GM19239 (cell line): ENCODE measurements at places on chromosomes 7 and 10.
A peak's percentile ranks its signal among the peaks of the same experiment; 100 is the strongest.

DNA sequence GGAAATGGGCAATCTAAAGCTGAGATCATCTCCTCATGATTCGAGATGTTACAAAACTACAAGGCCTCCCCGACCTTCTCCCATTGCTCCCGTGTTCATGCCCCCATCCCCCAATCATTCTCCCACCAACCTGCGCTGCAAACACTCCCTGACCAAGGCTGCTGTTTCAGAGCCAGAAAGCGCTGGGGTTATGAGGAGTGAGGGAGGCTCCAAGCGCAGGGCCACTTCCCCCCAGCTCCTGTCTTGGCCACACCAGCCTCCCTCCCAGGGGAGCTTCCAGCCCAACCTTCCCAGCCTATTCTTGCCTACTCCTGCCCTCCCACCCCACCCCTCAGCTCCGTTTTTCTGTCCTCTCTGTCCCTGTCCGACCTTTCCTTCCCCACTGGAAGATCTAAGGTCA lies 14.7 kb upstream of the NODAL start:
- DNase-seq: no peak

DNA sequence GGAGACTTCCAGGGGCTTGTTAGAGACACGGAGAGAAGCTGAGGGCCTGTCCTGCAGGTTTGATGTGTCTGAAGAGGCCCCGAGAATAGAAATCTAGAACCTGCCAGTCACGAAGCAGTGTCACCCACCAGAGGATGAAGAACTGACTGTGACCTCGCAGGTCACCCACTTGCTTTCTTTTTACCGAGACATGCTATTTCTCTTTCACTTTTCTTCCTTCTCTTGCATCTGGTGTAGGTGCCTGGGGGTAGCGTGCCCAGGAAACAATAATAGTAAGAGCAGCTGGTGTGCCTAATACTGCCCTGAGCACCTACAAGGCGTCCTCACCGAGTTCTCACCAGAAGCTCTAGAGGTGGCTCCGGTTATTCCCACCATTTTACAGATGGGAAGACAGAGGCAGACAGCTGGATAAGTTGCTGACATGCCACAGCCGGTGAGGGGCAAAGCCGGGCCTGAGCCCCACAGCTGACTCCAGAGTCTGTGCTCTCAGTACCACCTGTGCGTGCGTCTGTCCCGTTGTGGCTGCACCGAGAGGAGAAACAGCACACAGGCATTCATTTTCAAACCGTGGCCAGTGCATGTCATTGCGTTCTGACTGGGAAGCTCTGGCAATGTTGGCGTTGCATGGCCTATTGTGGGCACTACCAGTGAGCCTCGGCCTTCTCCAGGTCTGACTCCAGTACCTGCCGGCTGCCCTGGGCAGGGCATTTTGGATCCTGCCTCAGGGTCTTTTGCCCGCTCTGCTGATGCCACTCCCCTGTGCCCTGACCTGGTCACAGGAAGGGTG lies 7.8 kb downstream of the CHST3 start:
- DNase-seq: no peak

DNA sequence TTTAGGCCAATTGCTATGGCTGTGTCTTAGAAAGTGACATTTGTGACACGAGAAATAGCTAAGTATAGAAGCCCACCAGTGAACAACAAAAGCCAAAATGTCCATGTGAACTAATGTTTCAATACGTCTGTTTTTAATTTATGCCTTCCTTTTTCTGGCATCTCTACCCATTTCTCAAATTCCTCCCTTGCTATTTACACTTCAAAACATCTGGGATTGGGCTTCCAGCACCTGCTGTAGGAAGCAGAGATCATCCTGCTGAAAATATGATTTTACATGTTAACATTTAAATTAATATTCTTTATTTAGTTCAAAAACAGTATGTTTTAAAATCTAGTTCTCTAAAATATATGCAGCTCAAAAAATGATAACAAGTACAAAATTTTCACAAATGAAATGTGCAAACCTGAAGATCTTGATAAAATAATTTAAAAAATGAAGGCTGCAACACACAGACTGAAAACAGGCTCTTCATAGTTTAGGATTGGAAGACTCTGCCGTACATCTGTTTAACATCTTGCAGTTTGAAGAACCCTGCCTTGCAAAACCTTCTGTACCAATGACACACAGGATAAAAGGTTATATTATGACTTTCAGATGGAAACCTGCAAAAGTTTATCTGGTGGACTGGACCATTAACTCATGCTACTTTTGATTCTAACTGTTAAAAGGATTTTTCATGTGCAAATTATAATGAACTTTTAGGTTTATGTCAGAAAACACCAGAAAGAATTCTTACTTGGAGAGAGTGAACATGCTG lies 408.4 kb downstream of the SUGCT start:
- DNase-seq: no peak

DNA sequence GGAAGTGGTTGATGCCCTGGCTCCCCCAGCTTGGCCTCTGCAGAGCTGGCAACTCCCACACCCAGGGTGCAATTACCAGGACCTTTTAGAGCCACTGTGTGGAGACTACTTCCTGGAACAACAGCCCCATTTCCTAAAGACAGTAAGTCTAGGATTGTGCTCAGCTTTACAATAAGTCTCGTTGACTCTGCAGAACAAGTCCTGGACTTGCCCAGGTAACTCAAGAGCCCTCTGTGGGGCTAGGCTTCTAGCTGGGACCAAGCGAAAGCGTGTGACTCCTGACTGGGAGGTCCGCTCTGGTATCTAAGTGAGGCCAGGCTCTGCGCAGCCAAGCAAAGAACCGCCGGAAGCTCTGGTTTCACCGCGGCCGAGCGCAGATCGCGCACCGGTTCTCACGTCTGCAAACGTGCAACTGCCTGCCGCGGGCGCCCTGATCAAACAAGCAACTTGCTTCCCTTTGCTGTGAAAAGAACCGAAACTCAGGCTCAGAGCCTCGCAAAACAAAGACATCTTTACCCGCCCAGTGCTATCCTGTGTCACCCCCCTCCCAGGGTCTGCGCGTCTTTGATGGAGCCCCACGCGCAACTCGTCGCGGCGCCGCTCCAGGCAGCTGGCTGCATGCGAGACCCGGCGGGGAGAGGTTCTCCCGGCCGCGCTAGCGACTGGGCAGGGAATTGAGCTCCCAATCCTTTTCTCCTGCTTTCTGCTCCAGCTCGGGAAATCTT lies 4.4 kb upstream of the PDLIM1 start:
- peak; percentile 46 for DNase-seq

GRCh38 chr10:28087661-28088351 lies 88.9 kb upstream of the ODAD2 start:
- no peak for DNase-seq

DNA sequence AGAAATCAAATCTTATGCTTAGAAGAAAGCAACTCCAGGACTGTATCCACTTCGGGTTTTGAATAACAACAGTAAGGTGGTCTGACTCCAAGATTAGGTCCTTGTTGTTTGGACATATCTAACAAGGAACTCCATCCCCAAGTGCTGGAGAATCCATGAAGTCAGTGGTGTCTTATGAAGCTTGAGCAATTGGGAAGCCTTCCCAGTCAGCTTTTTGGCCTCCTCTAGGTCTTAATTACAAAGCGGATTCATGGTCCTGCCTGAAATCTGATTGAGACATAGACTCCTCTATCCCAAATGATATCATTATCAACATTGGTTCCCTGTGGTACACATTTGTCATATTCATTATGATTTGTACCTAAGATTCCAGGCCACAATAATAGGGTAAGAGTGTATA lies 642.6 kb downstream of the AUTS2 start:
- no peak for DNase-seq

DNA sequence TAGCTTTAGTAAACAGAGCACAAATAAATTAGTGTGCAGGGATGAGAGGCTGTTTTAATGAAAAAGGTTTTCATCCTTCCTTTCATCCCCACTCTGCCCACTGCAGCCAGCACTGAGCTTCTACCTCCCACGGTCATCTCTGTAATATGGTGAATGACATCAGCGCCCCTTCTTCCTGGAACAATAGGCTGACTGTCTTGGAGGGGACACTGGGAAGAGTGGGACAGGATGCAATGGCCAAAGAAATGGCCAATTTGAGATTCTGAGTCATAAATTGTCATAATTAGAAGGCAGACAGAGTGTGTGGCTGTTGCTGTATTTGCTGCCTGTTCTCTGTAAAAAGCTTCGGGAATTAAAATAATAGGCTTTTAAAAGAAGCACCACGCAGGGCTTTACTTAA lies 126.7 kb upstream of the CALN1 start:
- no peak for DNase-seq

DNA sequence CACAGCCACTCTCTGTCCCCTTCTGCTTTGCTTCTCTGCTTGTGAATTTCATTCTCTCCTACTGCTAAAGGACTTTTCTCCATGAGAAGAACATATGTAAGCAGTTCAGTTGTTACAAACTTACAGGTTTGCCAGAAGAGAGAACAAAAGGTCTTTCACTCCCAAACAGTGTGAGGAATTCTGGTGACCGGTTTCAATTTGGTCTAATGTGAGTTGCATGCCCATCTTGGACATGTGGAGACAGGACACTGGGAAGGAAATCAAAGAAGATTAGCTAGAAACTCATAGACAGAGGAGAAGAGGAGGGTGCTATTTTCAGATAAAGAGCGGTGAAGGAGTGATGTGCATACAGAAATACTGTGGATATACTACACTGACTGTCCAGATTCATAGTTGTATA lies 209.5 kb upstream of the INHBA start:
- no peak for DNase-seq

DNA sequence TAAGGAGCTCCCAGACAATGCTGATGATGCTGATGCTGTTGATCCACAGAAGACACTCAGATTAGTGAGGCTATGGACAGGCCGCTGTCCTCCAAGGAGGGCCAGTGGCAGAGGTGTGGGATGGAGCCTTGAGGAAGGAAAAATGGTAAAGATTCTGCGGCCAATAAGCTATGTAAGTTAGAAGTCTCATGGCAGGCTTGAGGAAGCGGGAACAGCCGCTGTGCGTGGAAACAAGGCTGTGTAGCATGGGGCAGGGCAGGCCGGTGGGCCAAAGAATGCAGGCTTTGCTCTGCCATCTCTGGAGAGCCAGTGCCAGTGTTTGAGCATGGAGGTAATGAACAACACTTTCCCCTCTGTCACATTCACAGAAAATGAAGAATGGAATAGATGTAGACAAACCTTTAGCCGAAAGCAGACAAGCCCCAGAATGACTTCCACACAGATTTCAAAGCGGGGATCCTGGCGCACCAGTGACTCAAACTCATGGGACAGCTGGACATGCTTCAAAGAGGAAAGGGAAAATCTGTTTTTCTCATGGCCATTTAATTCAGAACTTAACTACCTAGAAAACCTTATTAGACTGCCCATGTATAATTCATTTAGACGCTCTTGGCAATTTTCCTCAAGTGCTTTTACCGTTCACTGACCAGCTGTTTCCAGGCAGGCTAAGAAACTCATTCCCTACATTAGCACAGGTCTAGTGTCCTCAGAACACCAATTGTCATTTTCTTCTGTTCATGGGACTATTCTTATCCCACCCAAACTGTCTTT lies 16.9 kb upstream of the FIGNL1 start:
- no peak for DNase-seq

- no peak for DNase-seq
Observed at GRCh38 chr7:131131012-131131745, 196.5 kb upstream of the MKLN1 start.

- no peak for DNase-seq
Observed at GRCh38 chr10:30553626-30554439, 75.7 kb downstream of the LYZL2 start.

GRCh38 chr7:48305661-48306060 lies 134.4 kb downstream of the ABCA13 start:
- no peak for DNase-seq

DNA sequence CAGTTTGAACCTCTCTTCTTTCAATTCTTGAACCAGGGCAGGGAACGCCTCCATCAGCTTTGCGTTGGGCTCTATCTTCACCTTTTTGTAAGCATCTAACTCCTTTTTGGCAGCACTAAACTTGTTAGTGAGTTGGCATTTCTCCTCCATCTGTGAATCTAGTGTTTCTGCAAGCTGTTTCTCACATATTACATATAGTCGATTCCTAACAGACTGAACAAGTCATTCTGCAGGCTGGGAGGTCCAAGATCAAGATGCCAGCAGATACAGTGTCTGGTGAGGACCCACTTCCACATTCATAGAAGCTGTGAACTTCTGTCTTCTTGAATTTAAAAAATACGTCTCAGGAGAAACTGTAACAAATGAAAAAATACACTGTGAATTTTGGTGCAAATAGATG lies 539.7 kb downstream of the ANKRD7 start:
- no peak for DNase-seq

- no peak for DNase-seq
Observed at GRCh38 chr7:132773527-132773956, 197.3 kb upstream of the PLXNA4 start.

- no peak for DNase-seq
Observed at GRCh38 chr7:101099969-101100781, 14.9 kb downstream of the TRIM56 start.

- DNase-seq: no peak
Observed at GRCh38 chr10:103926722-103927319, 8.8 kb upstream of the STN1 start.

- DNase-seq: no peak
Observed at GRCh38 chr7:73869011-73869798, 8.2 kb downstream of the TMEM270 start.

GRCh38 chr7:22936246-22936645 lies 77.7 kb downstream of the HYCC1 start:
- no peak for DNase-seq

- no peak for DNase-seq
Observed at GRCh38 chr7:147304376-147304775, 1187.8 kb downstream of the CNTNAP2 start.

GRCh38 chr7:5429857-5430611 lies 6.4 kb upstream of the TNRC18 start:
- DNase-seq: no peak

GRCh38 chr10:50027195-50027594 lies 39.0 kb downstream of the AGAP6 start:
- DNase-seq: no peak

- DNase-seq: no peak
Observed at GRCh38 chr7:115299397-115300037, 377.6 kb downstream of the MDFIC start.

- DNase-seq: no peak
Observed at GRCh38 chr10:24147321-24147720, 61.6 kb upstream of the KIAA1217 start.

- no peak for DNase-seq
Observed at GRCh38 chr10:3077940-3078630, 10.7 kb downstream of the PFKP start.

DNA sequence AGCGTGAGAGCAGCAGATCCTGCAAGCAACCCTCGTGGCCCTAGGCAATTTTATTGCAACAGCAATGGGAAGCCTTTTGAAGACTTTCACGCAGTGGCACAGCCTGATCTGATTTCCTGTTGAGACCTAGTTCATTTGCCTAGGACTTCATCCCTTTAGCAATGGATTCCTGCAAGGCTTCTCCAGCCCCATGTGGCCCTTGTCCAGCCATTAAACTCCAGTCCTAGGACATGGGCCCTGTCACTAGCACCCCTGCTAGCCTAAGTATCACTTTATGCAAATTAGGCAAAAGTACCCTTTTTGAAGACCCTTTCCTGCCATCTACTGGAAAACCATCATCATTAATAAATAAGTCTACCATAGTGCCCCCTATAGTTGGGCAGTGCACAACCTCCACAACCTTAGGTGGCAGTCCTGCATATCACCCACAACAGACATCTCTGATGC lies 379.4 kb downstream of the GALNT17 start:
- peak; percentile 5 for DNase-seq

- no peak for DNase-seq
Observed at GRCh38 chr7:41425926-41426325, 277.0 kb downstream of the INHBA start.

GRCh38 chr10:123934846-123935245 lies 43.2 kb upstream of the CPXM2 start:
- DNase-seq: no peak
